ENCODE measurements at places on chromosomes 4 and X.

DNA sequence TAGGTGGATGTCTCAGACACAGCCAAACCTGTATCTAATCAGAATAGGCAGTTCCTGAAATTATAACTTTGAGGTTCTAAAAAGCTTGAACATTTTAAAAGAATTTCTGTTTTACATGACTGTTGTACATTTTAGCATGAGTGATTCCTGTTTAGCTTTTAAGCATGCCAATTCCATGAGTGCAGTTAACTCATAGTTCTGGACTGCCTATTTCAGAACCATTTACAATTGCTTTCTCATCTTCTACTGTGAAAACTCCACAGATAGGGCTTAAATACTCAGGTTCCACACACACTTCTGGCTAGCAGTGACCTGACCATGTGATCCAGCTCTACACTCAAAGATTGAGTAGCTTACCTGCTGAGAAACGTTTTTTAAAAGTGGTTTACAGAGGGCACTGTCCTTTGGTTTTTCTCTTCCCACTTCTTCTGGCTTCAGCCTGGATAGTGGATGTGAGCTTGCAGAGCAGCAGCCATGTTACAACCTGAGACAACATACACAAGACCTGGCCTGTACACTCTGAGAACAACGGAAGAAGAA, 280.8 kb downstream of the ANKRD50 start:
- no peak for DNase-seq

- DNase-seq: peak; percentile 73
Observed at GRCh38 chr4:169080981-169081380, 70.9 kb upstream of the CBR4 start.

DNA sequence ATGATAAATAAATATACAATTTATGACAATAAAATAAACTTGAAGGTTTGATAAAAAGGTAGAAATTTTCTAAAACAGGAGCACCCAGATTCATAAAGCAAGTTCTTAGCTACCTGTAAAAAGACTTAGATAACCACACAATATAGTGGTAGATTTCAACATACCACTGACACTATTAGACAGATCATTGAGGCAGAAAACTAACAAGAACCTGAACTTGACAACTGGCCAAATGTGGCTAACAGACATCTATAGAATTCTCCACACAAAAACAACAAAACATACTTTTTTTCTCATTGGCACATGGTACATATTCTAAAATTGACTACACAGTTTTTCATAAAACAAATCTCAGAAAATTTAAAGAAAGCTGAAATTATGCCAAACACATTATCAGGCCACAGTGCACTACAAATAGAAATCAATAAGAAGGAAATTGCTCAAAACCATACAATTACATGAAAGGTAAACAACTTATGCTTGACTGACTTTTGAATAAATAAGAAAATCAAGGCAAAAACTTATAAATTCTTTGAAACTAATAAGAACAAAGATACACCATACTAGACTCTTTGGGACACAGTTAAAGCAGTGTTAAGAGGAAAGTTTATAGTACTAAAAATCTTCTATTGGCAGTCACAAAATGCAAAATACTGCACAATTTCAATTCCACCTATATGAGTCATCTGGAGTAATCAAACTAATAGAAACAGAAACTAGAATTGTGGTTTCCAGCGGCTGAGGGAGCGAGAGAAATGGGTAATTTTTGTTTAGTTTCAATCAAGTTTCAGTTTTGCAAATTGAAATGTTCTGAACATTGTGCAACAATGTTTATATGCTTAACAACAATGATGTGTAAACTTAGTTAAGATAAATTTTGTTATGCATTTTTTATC, 925.6 kb downstream of the SH3BGRL start:
- DNase-seq: no peak

GRCh38 chrX:49053223-49054072, 5.4 kb upstream of the CCDC120 start:
- DNase-seq: peak; percentile 48

- no peak for DNase-seq
Observed at GRCh38 chr4:8586671-8587468, 5.7 kb upstream of the CPZ start.
